ENCODE measurements at places on chromosomes 7 and 10. TPM values are rescaled to one million over a fixed set of nuclear protein-coding genes. Genes with fewer than 3 reads are reported as not detected.

The BMS1 gene
- 37.7 TPM for total RNA-seq

The HABP2 gene
- total RNA-seq = not detected

GRCh38 chr7:151010307-151011096 lies 13.8 kb downstream of the ATG9B start:
- DNase-seq = peak; percentile 85

- peak; percentile 66 for DNase-seq
Measured at GRCh38 chr10:49161411-49161997, 26.7 kb downstream of the TMEM273 start.

The FAS gene
- total RNA-seq = 4.3 TPM

GRCh38 chr10:65033957-65034356 lies 1512.8 kb downstream of the REEP3 start:
- DNase-seq = no peak

DNA sequence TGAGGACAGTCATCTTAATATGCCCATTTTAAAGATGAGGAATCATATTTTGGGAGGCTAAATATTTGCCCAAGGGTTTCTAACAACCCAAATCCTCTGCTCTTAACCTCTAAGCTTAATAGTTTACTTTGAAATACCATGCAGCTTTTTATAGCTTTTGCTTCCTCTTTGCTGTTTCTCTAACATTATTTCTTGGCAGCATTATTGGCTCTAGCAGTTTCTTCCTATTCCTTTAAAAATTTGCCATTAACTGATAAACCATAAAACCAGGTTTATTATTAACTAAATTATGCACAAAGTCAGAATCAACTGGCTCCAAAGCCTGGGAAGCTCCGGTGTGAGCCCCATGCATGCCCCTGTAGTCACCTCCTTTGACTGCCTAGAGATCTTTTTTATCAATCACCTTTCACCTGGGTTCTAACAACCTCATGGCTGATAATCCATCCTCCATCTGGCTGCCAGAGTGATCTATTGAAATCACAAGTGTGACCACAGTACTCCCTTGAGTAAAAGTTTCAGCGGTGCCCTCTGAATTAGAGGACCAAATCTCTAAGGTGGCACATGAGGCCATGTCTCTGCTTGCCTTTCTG lies 62.4 kb downstream of the ITGB8 start:
- no peak for DNase-seq

The DNAJC2 gene
- total RNA-seq = 40.1 TPM

The ASZ1 gene
- total RNA-seq = not detected

DNA sequence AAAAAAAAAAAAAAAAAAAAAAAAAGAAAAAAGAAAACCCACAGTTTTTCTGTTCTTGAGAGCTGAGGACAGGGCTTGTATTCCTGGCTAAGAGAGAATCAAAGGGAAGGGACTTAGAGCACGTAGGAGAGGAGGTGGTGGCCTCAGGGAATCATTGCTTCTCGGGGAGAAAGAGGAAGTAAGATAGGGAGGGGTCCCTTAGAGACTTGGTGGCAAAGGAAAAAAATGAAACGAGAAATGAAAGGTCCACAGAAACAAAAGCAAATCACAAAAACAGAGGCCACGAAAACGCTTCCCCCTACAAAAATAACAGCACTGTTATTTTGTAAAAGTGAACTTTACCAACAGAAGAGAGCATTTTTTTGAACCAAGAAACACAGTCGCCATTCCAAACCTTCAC lies 323.1 kb upstream of the GALNT17 start:
- DNase-seq = no peak

GRCh38 chr10:71829171-71829570 lies 21.9 kb downstream of the PSAP start:
- DNase-seq = no peak

- no peak for DNase-seq
Measured at GRCh38 chr7:69217516-69218350, 380.5 kb upstream of the AUTS2 start.

The TLX1 gene
- total RNA-seq = not detected

DNA sequence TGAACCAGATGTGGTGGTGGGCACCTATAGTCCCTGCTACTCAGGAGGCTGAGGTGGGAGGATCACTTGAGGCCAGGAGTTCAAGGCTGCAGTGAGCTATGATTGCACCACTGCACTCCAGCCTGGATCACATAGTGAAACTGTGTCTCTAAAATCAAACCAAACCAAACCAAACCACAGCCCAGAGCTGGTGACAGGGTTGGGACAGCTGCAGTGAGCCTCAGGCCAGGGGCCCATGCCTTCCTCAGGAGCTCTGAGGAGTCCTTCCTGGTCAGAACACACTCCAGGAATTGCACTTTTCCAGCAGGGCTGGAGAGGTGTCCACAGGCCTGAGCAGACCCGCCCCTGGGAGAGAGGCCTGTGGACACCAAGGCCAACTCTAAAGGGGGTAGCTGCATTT lies 32.5 kb upstream of the OCM2 start:
- no peak for DNase-seq

The NYAP1 gene
- 4.9 TPM for total RNA-seq

- no peak for DNase-seq
Measured at GRCh38 chr10:18179891-18180290, 39.7 kb downstream of the CACNB2 start.

DNA sequence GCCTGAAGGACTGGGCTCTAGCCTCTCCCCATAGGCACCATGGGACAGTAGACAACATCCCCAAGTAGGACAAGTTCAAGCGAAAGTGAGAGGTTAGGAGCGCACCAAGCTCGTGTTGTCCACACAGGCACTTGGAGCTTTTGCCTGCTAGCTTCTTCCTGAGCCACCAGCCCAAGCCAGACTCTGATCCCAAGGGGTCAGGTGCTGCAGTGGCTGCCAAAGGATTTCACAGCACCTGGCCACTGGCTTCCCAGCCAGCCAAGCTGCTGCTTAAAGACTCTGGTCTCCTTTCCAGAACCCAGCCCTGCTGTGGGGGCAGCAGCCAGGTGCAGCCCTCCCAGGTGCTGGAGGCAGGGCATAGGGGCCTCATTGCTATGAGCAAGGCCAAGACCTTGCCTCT lies 33.0 kb upstream of the UNC5B start:
- DNase-seq = no peak

DNA sequence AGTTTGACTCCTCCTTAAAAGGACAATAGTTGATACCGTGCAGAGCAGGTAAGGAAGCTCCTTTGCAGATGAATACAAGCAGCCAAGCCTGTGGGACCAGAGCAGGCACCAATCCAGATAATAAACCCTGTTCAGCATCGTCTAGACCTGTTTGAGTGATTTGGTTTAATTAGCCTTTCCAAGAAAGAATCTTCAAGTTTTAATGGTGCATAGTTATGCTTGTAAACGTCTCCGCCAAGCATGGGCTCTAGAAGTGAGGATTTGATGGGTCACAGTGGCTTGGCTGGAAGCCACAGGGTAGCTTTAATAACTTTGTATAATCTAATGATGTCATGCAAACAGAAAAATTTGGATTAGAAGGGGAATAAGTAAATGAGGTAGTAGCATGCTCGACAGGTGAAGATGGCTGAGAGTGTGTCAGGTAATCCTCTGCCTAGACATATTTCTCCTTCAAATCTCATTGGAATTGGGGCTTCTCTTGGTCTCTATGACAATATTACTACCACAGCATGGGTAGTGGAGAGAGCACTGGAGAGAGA lies 188.4 kb downstream of the DYNC1I1 start:
- DNase-seq = no peak

The GSTO1 gene
- total RNA-seq = 75.3 TPM

DNA sequence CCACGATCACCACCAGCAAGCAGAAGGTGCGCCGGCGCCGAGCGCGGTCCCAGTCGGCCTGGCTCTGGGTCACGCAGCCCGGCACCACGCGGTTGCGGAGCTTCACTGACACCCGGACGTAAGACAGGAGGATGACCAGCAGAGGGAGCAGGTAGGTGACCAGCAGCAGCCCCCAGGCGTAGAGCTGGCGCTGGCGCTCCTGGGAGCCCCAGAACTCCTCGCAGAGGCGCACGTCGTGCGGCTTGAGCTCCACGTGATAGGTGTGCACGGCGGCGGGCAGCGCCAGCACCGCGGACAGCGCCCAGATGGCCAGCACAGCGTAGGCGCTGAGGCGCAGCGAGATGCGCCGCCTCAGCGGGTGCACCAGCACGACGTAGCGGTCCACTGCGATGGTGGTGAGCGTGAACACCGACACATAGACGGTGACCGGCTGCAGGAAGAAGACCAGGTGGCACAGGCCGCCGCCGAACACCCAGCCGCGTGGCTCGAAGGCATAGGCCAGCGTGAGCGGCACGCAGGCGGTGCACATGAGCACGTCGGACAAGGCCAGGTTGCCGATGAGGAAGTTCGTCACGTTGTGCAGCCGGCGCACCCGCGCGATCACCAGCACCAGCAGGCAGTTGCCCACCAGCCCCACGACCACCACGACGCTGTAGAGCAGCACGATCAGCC lies 920 bp downstream of the PRLHR start:
- DNase-seq = peak; percentile 97

The OR2A42 gene
- total RNA-seq = 0.27 TPM

Data from GM23338 (cell line).